Stimulated activated CD4-positive, alpha-beta T cell treated with anti-CD3 and anti-CD28 coated beads, Interleukin-1b, Interleukin-23, amount 100 ng/mL, for 1 hour (primary cell): ENCODE measurements at places on chromosomes 4 and X.

- no peak for DNase-seq
Observed at GRCh38 chr4:165301833-165302232, 25.6 kb upstream of the MSMO1 start.

DNA sequence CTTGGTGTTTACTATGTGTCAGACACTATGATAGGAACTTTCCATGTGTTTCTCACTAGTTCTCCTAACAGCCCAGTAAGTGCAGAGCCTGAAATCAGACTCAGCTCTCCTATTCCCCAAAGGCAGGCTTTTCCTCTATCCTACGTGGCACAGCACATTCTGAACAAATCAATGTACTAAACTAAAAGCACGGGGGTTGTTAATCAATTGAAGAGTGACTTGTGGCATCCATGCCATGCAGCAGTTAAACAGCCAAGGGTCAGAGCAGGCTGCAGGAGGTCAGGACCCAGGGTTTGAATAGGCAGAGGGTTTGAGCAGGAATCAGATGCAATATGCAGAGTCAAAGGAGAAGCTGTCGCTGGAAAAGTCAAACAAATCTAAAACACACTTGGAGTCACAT, 289.7 kb upstream of the LDB2 start:
- DNase-seq, result no peak

DNA sequence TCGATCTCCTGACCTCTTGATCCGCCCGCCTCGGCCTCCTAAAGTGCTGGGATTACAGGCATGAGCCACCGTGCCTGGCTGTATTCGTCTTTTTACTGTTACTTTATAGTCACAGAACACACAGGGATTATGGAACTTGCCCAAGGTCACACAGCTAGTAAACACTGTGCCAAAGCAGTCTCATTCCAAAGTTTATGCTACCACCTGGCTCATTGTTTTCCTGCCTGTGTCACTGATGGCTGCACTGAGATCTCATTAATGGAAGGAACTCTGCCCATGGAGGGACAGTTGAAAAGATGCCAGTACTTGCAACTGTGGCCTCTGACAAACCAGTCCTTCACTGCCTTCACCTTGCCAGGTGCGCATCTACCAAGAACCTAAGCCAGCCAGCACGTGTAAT, 517.7 kb downstream of the BCOR start:
- DNase-seq, result no peak

DNA sequence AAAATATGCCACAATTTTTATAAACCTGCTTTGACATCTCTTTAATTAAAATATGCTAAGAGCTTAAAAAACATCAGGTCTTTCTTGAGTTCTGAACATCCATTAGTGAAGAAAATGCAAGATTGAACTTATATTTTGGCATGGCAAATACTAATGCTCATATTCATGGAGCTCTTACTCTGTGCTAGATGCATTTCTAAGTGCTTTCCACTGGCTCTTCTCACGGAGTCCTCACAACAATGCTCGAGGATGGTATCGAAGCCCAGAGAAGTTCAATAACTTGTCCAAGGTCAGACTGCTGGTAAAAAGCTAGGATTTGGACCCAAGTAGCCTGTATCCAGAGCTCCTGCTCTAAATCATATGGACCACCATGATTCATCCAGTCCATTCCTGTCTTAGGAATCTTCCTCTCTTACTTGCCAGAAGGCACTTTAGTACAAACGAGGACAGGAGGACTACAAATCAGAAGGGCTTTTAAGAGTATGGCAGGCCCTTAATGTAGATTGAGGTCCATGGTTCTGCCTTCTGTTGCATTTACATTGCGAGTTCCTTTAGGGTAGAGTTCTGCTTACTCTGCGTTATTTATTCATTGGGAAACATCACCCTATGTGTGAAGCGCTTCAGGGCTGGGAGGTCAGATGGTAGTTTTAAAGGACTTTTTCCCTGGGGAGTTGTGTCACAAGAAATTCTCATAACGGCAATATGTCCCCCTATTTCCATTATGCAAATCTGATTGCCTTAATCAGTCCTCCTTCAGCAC, 199.2 kb downstream of the RASL11B start:
- DNase-seq, result no peak

GRCh38 chr4:158055668-158056067, 117.2 kb downstream of the GASK1B start:
- no peak for DNase-seq

DNA sequence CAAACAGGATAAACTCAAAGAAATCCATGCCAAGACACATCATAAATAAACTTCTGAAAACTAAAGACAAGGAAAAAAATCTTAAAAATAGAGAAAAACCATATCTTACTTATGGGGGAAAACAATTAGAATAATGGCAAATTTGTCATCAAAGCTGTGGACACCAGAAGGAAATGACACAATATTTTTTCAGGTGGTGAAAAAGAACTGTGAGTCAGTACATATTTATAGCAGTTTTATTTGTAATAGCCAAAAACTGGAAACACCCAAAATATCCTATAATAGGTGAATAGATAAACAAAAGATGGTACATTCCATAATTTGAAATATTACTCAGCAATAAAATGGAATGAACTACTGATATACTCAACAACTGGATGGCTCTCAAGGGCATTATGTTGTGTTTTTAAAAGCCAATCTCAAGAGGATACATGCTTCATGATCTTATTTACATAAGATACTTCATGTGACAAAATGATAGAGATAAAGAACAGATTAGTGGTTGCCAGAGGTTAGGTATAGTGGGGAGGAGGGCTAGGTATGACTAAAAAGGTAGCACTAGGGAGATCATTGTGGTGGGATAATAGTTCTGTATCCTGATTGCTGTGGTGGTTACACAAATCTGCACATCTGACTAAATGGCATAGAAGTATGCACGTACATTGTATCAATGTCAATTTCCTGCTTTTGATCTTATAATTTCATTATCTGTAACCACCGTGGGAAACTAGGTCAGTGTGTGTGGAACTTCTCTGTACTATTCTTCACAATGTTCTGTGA, 191.9 kb downstream of the PPP1R2C start:
- no peak for DNase-seq

DNA sequence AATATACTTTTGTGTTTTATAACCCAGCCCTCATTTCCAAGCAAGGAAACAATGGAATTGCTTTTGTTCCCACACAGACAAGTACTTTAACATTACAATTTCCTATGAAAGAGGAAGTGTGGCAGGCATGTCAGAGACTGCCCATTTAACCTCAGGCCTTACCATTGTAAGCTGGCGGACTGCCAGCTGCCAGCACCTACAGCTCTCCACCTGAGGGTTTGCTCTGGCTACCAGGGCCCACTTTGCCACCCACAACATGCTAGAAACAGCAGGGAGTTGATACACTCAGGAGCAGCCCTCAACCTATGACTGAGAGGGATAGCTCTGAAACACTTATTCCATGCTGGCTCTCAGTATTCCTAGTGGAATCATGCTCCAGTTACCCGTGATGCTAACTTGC, 152.3 kb upstream of the PRDX4 start:
- no peak for DNase-seq

DNA sequence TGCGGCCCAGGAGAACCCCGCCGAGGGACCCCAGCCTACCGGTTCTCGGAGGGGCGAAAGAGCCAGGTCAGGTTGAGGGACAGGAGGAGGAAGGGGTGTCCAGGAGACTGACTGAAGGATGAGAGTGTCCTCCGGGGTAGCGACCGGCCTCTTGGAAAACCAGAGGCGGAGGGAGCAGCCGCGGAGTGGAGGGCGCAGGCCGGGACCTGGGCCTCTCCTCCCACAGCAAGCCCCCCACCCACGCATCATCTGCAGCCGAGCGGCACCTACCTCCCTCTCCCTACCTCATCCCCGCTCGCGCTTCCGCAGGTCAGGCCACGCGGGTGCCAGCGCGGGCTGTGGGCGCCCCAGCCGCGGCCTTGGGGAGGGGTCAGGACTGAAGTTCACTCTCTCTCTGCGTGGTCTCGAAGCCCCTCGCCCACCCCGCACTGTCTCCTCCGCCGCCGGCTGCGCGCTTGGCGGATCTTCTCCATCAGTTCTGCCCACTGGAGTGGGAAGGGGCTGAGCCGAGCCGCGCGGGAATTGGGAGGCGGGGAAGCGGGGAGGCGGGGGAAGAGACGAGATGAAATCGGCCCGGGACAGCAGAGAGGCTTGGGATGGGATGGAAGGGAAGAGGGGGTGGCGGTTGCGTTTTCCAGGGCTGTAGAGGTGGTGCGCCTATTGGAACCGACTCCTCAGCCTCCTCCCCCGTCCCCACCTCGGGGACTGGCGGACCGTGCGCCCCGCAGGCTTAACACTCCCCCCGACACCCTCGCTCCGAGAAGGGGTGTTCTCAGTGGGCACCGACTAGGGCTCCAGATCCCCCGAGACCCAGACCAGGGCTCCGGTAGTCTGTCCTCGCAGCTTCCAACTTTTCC, 1.8 kb downstream of the NLGN4X start:
- no peak for DNase-seq

DNA sequence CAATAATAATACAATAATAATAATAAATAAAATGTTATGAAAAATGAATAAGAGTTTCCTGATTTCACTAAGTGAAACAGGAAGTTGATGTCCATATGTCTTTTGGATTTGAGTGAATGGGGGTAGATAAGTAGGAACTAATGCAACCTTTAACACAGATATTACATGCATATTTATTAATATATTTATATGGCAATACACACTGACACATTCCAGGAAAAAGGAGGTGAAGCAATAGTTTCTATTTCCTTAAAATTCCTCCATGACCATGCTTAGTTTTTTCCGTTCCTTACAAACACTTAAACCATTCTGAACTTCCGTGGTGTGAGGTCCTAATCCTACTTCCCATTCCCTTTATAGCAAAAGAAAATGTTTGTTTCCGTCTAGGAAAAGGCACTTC, 48.3 kb downstream of the ATXN3L start:
- DNase-seq, result no peak

GRCh38 chrX:140502491-140503237, 2.2 kb downstream of the SOX3 start:
- DNase-seq, result no peak

DNA sequence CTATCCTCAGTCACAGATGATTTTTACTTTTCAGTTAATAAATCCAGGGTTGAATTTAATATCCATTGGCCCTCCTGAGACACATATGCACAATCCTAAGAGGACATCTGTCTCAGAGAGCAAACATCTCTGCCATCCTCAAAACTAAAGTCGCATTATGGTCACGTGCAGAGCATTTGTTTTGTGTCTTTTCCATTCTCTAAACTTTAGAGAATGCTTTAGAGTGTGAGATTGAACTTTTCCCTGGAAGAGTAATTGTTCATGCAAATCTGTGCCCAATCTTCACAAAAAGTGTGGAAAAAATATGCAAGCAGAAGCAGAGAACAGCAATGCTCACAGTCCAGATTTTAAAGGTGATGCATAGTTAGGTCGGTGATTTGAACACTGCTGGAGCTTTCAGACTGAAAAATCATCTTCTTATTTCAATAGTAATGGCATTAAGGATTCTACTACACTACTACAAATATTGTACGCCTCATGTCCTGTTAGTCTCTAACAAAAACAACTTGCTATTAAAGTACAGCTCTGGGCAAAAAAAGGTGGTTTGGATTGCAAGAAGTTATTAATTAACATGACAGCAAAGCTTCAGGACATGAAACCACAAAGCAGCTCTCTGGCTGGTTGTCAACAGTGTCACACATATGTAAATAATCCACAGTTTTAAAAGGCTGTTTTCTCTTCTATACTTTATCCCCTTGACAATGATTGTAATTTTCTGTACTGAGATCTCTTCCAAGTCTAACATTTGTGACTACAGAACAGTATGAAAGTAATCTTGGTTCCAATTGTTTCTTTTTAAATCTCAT, 19.9 kb downstream of the DCHS2 start:
- no peak for DNase-seq

- no peak for DNase-seq
Observed at GRCh38 chrX:10649265-10649664, 28.9 kb upstream of the MID1 start.

- no peak for DNase-seq
Observed at GRCh38 chr4:24002330-24002966, 112.6 kb upstream of the PPARGC1A start.

DNA sequence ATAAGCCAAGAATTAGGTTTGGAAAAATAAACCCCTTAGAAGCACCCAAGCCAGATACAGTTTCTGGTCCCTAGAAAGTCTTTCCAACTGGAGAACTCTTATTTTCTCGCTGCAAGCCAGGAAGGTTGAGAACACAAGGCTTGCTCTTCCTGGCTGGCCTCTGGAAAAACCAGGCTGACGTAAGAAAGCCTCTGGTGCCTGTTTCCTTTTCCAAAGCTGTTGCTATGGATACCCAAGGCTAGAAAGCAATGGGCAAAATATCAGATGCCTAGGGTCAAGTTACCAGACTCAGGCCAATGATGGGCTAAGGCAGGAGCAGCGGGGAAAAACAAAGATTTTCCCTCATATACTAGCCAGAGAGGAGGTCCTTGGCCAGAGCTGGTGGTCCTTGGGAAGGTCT, 281.6 kb downstream of the KLHL13 start:
- no peak for DNase-seq

DNA sequence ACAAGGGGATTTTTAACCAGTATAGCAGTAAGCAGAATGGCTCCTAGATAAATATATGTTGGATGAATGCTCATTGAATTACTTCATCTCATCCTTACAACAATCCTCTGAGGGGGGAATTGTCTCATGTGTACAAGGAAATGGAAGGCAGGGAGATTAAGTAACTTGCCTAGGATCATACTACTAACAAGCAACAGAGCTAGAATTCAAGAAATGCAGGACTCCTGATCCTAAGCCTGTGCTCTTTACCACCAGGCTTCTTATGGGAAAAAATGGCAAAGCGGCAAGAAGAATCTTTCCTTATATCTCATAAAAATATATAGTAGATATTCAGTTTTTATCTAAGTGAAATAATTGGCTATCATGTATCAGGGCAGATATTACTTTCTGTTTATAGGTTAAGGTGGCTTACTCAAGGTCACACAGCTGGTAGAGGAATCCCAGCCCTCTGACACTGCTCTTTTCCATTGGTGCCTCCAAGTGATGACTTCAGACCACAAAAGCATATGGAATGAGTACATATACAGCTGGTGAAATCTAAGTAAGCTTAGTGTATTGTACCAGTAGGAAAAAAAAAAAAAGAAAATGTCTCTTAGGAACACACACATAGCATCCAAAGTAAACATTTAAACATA, 2.1 kb downstream of the ABHD18 start:
- DNase-seq, result no peak

DNA sequence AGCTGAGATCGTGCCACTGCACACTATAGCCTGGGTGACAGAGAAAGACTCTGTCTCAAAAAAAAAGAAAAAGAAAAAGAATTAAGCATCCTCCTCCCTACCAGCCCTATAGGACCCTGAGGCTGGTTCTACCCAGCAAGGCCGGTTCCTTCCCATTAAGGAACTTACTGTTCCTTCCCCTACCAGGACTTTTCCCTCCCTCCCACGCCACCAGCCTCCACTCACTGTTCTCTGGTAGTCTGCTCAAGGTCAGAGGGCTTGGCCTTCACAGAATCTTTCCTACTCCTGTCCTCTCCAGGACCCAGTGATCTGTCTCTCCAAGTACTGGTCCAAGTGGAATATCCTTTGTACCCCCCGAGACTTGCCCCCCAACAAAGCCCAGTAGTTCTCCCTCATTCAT, 1.4 kb downstream of the GRIPAP1 start:
- DNase-seq, result no peak

- DNase-seq, result no peak
Observed at GRCh38 chrX:66008328-66008970, 31.4 kb downstream of the VSIG4 start.
